ENCODE measurements at places on chromosomes 3 and 15.

DNA sequence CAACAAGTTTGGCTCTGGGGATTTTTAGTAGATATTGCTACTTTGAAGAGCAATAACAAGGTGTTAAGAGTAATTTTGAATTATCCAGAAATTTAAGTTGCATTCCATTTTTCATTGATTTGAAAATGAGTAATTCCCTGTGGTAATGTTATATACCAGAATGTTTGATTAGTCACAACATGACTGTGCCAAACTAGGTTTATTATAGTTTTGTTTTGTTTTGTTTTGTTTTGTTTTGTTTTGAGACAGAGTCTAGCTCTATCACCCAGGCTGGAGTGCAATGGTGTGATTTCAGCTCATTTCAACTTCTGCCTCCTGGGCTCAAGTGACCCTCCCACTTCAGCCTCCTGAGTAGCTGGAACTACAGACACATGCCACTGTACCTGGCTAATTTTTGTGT, 40.7 kb downstream of the CNOT10 start:
- no peak for DNase-seq

DNA sequence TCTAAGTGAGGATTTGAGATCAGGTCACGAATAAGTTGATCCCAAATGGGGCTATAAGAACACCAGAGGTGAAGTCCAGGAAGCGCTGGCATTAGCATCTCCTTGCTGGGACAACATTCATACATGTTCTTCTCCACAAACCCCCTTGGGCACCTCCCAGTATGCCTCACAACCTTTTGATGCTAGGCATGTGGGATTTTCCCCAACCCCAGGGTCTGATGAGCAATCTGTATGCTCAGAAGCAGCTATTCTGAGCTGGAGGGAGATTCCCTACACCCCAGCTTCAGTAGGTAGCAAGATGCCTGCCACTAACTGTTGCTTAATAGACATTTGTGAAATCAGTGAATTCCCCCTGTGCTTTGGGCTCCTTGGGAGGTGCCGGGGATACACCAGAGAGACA, 32.2 kb downstream of the SLC6A11 start:
- DNase-seq = no peak

- DNase-seq = no peak
These were observed 52.4 kb downstream of the TRPM1 start for GRCh38 chr15:31049111-31049510.

DNA sequence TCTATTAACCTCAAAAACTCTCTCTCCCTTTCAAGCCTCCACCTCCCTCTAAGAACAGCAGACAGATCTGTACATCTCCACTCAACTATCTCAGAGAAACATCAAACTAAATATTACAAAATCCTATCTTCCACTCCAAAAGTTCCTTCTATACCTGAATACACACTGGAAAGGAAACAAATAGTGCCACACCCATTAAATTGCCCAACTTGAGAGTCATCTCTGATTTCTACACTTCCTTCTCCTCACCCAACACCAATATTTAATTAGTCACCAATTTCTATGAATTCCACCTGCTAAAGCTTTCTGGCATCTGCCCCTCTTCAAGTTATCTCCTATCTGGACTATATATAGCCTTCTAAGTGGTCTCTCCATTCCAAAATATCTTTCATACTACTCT, 65.8 kb downstream of the PEAK1 start:
- no peak for DNase-seq

DNA sequence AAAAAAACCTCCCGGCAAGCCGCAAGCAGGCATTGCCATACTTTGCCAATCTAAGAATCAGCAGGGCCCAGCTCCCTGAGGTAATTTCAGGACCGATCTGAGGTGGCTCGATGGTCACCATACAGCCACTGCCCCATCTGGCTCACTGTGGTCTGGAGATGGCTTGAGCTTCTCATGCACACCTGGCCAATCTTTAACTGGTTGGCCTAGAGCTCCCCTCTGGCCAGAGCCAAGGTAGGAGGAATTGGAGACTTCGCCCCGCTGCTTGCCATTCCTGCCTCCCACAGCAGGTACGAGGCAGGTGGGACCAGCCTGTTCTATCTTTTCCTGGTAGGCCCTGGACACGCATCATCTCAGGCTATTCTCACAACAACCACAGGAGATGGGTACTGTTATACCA, 10.1 kb downstream of the CYP1A2 start:
- DNase-seq = no peak

- no peak for DNase-seq
These were observed 462.2 kb downstream of the PLOD2 start for GRCh38 chr3:145698749-145699148.

GRCh38 chr3:16048435-16049318, 125.8 kb upstream of the GALNT15 start:
- DNase-seq = peak; percentile 32

DNA sequence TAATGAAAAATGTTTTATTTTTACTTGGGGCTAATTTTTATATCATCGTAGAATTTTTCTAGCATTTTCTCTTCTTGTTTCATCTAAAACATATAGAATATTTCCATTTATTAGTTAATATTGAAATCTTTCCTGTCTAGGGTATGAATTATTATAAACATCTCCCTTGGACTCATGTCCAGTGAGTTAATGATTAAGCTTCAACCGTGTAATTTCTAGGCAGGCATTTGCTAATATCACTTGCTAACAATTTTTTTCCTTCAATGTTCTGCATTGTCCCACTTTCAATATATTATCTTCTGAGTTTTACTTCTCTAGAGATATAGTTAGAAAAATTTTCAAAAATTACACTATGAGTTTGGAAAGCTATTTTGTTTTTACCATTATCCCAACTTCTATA, 1371.6 kb upstream of the EPHA6 start:
- DNase-seq = no peak

- no peak for DNase-seq
These were observed 3.9 kb upstream of the MECOM start for GRCh38 chr3:169667166-169668071.

Measured in right lung (tissue), 10 donors.